ENCODE measurements at places on chromosomes 4 and X. TPM values are rescaled to one million over a fixed set of nuclear protein-coding genes. Genes with fewer than 3 reads are reported as not detected.

The TCEAL8 gene
- total RNA-seq, result 94.3 TPM

The SLC10A4 gene
- total RNA-seq, result 0.18 TPM

The FRG2 gene
- not detected for total RNA-seq

The PNMA3 gene
- 0.67 TPM for total RNA-seq

The GRSF1 gene
- total RNA-seq, result 84.6 TPM

The SLC25A53 gene
- total RNA-seq, result 4.4 TPM

The TRIM60 gene
- total RNA-seq, result not detected

The MAGEA8 gene
- total RNA-seq, result not detected

The GAGE2A gene
- total RNA-seq, result not detected

The SAGE1 gene
- not detected for total RNA-seq

The CT45A1 gene
- total RNA-seq, result not detected

The ZFX gene
- total RNA-seq, result 75.3 TPM

The ZFP42 gene
- 0.51 TPM for total RNA-seq

The GAGE12J gene
- not detected for total RNA-seq

The SPANXN2 gene
- not detected for total RNA-seq

The TSPAN7 gene
- total RNA-seq, result 0.56 TPM

The CFAP99 gene
- not detected for total RNA-seq

The OTUD6A gene
- not detected for total RNA-seq

The GPR82 gene
- not detected for total RNA-seq

Measured in chondrocyte (in vitro differentiated cells).